ENCODE measurements at places on chromosomes 12 and 14. TPM values are rescaled to one million over a fixed set of nuclear protein-coding genes. Genes with fewer than 3 reads are reported as not detected.

DNA sequence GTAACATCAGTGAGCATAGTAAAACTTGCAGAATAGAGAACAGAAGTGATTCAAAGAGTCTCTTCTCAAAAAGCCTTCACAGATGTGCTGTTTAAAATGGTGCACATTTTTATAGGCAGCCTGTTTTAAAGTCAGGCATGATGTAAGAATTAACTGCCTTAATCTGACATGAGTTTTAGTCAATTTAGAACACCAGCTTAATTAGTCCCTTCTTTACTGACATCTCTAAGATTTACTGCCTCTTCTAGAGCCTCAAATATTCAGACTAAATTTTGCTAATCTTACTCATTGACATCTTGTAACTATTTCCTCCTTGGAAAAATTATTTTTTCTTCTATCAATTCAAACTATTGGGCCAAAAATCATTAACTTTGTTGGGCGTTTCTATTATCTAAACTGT lies 782.5 kb downstream of the C12orf50 start:
- DNase-seq = no peak

- no peak for DNase-seq
Measured at GRCh38 chr12:25533150-25533549, 19.9 kb downstream of the LMNTD1 start.

The ESPL1 gene
- total RNA-seq = 34.9 TPM

The CLEC4C gene
- not detected for total RNA-seq
